Lung (tissue), 17 donors: ENCODE measurements at places on chromosomes 7 and 10. TPM values are rescaled to one million over a fixed set of nuclear protein-coding genes. Genes with fewer than 3 reads are reported as not detected.

The LIPM gene
- not detected for total RNA-seq

The CFAP43 gene
- 71.6 TPM for total RNA-seq

The CPVL gene
- total RNA-seq = 18.1 TPM

The ZNF425 gene
- 1.7 TPM for total RNA-seq

The AGR2 gene
- total RNA-seq = 333 TPM

The HOXA11 gene
- not detected for total RNA-seq

The DLX6 gene
- not detected for total RNA-seq

The IGF2BP3 gene
- 60.2 TPM for total RNA-seq

The IDI2 gene
- not detected for total RNA-seq

The CD36 gene
- total RNA-seq = 155 TPM

The GNAT3 gene
- total RNA-seq = not detected
